T follicular helper cell (primary cell): ENCODE measurements at places on chromosomes 16 and 17.

DNA sequence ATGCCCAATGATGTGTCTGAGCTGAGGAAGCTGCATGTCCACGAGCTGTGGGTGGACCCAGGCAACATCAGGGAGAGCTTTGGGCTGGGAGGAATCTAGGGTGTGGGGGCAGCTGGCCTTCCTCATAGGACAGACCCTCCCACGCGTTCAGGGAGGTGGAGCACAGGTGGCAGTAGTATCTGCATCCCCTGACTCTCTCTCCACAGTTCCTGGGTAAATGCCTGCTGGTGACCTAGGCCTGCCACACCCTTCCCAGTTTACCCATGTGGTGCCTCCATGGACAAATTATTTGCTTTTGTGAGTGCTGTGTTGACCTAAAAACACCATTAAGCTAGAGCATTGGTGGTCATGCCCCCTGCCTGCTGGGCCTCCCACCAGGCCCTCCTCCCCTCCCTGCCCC, 3.2 kb downstream of the HBM start:
- DNase-seq = no peak

DNA sequence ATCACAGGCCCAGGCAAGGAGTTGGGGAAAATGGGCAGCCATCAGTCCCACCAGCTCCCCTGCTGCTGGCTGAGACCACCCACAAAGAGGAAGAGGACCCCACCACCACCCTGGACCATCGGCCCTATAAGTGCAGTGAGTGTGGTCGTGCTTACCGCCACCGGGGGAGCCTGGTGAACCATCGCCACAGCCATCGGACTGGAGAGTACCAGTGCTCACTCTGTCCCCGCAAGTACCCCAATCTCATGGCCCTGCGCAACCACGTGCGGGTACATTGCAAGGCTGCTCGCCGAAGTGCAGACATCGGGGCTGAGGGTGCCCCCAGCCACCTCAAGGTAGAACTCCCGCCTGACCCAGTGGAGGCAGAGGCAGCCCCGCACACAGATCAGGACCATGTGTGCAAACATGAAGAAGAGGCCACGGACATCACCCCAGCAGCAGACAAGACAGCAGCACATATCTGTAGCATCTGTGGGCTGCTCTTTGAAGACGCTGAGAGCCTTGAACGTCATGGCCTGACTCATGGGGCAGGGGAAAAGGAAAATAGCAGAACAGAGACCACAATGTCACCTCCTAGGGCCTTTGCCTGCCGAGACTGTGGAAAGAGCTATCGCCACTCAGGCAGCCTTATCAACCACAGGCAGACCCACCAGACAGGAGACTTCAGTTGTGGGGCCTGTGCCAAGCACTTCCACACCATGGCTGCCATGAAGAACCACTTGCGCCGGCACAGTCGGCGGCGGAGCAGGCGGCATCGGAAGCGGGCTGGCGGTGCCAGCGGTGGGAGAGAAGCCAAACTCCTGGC, 3.6 kb downstream of the ZNF646 start:
- no peak for DNase-seq

DNA sequence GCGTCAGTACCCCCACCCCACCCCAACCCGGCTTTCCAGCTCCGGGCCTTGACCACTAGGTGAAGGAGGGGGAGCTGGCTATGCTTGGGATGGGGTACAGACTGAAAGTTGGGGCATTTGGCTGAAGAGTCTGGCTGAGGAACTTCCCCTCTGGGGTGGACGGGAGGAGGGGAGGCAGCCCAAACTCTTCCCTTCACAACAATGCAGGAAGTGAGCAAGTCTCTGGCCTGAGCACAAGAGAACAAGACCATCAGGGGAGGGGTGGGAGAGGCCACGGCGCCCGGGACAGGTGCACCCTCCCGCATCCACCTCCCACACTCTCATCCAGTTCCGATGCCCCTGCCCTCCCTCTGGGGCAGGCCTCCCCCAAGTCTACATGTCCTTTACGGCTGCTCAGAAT, 5.6 kb downstream of the USH1G start:
- DNase-seq = no peak

GRCh38 chr17:9209347-9209746, 188.0 kb downstream of the NTN1 start:
- no peak for DNase-seq

- no peak for DNase-seq
Measured at GRCh38 chr17:7388856-7389255, 5.5 kb downstream of the PLSCR3 start.

DNA sequence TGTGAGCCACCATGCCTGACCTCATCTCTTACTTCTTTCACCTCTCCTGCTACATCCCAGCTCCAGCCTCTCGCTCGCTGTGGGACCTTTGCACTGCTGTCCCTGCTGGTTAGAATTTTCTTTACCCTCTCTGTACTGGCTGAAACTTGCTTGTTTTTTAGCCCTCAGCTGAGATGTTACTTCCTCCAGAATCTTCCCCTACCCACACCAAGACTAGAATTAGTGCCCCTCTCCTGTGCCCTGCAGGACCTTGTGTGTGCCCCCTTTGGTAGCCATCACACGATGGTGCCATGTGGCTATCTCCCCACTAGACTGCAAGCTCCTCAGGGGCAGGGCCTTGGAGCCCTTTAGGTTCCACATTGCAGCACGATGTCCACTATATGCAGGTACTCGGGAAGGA, 84.1 kb downstream of the AIPL1 start:
- DNase-seq = no peak
